Upper lobe of left lung (tissue), 6 donors: ENCODE measurements at places on chromosomes 16 and 17.

DNA sequence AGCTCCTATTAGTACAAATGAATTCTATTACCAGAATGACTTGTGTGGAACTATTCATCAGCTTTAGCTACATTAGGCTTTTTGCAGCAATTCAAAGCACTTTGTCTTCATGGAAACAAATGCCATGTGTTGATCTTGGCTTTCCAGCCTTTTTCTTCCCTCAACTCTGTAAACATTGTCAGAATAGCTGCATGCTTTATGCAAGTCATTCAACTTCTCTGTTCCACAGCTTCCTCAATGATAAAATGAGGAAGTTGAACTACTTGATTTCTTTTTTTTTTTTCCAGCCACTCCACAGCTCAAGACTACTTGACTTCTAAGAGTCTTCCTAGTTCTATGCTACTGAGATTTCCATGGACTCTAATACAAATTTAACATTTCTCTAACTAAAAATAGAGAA, 41.1 kb downstream of the KIAA0753 start:
- no peak for DNase-seq

DNA sequence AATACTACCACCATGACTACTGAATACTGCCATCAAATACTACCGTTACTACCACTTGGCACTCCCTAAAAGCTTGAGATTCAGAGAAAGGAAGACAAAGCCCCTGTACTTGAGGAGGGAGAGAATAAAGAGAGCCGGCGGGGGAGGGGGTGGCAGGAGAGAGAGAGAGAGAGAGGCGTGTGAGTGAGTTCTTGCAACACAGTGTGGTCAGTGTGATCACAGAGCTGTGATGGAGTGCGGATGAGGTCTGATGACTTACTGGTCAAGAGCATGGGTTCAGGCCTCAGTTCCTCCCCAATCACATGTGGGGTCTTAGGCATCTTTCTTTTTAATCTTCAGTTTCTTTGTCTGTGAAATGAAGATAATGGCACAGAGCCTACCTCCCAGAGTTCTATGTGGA, 19.2 kb downstream of the PRKCB start:
- peak; percentile 75 for DNase-seq

DNA sequence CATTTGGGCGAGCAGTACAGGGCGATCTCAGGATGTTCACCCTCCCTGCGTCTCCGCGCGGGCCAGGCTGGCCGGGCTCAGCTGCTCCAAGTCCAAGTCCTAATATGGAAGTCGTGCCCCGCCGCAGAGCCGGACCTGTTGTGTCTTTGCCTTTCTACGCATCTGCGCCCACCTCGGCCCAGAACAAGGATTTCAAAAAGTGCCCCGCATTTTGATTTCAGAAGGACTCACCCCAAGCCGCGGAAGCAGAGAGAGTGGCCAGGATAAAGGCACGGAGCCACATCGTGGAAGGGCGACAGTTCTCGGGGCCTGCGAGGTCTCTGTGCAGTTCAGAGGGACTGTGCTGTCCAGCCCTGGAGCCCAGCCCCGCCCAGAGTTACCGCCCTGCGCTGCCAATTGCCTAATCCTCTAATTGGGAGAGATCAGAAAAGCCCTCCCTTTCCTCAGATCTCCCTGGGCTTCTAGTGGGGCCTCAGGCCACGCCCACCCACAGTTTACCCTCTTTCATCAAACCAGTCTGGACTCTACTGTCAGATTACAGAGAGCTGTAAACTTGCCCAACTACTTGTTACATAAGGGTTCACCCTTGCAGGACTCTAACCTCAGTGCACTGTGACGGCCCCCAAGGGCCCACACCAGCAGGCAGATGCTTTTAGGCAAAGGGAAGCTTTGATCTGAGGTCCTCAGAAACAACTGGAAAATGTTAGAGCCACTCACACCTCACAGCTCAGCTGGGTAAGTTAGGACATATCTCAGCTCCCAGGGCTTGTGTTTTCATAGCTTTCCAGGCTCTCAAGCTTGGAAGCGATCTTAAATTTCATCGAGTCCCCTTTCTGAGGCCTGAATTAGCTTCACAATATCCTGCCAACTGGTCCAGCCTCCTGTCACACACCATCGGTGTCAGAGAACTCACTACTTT, at the start of gene CES1:
CES1 (minus strand) TSS at position 324 of the 919 bp plus-strand sequence; CDS start at position 283, 41 bp downstream.
- DNase-seq = peak; percentile 90

DNA sequence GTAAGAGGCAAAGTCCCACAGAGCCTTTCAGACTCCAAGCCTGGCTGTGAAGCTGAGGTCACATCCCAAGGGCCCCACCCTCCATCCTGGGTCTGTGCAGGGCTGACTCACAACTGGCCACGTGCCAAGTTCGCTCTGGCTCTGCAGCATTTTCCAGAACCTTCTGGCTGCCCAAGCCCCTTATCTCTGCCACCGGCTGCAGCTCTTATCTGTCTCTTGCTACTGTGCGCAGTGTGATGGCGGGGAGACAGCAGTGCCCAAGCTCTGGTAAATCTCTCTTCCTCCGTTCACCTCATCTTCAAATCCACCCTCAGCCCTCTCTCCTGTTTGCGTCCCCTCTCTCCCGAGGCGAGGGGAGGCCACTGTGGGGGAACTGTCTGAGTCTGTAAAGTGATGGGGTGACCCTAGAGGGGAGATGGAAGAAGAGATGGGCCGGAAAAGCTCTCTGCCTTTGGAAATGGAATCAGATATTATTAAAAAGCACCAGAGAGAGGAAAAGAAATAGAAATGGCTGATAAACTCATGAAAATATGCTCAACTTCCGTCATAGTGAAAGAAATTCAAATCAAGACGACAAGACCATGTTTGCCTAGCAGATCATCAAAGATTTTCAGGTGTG, 162.7 kb upstream of the CDC42EP4 start:
- DNase-seq = no peak

GRCh38 chr17:1967213-1967612, 57.9 kb downstream of the RTN4RL1 start:
- DNase-seq = no peak

DNA sequence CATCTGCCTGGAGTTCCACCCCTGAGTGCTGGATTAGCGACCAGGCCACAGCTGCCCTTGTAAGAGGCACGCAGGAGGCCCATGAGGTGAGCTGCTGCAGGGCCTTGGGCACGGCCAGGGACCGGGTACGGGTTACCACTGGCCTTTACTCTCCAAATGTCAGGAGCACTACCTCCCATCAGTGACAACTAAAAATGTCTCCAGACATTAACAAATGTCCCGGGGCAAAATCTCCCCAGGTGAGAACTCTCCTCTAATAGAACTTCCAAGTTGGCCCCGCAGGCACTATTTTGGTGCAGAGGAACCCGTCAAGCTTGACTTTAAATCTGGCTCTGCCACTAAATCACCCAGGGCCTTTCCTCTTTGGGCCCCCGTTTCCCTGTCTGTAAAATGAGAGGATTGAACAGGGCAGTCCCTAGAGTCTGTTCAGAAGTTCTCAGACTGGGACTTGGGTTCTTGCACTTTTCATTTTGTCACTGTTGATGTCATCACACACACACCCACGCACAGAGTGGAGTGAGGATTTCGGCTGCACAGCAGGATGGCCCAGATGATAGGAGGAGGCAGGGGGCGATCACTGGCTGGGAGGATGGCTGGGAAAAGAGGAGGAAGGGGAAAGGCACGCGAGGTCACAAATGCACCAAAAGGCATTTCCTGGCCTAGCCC, 24.5 kb upstream of the MAPT start:
- DNase-seq = no peak

DNA sequence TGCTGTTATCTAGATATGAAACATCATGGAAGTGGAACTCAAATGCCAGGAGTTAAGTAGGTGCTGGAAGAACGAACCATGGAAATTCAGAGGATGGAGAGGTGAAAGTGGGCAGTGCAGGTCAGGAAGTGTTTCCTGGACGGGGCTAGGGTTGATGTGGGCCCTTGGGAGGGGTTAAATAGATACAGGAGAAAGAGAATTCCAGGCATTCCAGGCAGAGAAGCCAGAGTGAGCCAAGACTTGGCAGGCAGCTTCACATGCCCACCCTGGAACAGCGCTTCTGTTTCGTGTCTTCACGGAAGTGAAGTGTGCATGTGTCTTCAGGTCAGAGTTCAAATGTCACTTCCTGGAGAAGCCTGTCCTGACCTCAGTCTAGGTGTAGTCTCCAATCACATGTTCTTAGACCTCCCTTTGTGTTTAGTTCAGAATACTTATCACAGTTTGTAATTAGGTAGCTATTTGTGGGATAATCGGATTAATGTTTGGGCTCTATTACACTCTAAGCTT, 41.3 kb downstream of the GP2 start:
- no peak for DNase-seq

DNA sequence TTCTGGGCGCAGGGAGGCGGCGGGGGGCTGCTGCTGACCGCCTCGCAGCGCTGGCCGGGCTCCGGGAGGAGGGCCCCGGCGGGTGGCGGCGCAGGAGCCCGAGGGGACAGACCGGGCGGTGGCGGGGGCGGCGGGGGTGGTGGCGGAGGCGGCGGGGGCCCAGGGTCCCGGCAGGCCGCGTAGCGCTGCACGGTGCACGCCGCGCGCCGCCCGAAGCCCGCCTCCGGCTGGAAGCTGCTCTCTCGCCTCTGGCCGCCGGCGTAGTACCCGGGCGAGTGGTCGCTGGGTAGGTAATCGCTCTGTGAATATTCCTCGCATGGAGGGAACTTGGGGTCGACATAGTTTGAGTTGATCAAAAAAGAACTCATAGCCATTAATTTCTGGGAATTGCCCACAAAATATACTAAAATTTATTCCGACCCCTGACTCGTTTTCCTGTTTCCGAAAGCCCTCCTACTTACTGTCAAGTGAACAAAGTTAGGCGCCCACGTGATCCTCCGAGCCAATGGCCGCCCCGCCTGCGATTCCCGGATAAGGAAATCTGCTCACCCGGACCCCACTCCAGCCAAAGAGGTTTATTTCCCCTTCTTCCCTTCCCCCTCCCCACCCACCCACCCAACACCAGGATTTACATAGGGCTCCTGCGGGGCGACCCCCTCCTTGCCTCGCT, at the start of gene HOXB4:
HOXB4 (minus strand) TSS at position 405 of the 670 bp plus-strand sequence; CDS start at position 374, 31 bp downstream.
- peak; percentile 74 for DNase-seq

- no peak for DNase-seq
Observed at GRCh38 chr17:64024781-64025731, 4.6 kb upstream of the ICAM2 start.

- no peak for DNase-seq
Observed at GRCh38 chr17:75130632-75131277, 787 bp downstream of the NT5C start.

- no peak for DNase-seq
Observed at GRCh38 chr16:83814659-83814985, 6.8 kb downstream of the HSBP1 start.

GRCh38 chr17:12850996-12851395, 61.7 kb downstream of the ARHGAP44 start:
- DNase-seq = peak; percentile 17

DNA sequence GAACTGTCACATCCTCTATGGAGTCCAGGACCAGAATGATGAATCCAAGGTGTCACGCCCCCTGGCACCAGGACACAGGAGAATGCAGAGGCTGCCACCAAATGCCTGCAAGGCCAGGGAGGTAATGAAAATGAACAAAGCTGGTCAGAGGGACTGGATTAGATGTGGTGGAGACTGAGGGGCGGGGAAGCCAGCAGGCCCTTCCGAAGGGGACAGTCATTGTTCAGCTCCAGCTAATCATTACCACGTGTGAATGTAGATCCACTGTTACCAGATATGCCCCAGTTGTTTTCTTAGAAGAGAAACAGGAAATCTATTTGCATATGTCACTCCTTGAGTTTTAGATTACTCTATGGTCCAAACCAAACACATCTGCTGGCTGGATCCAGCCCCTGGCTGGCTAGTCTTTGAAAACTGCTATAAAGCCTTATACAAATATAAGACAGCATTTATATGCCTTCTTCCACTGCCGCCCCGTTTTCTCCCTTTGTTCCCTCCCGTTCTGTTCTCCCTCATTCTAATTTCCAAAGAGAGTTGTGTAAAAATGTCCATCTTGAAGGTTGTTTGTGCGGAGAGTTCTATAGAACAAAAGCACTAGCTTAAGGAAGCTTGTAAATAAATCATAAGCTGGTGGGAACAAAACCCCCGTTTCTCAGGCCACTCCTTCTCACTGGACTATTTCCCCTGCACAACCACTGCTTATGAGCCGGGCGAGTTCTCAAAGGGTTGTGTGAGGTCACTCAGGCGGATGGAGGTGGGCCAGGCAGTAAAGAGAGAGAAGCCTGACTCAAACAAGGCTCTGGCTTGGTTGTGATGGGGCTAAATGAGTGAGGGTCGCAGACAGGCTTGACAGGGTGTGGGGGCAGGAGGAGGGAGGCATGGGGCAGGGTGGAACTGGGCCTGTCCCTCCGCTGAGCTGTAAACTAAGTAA, 14.2 kb downstream of the CRYM start:
- DNase-seq = no peak

DNA sequence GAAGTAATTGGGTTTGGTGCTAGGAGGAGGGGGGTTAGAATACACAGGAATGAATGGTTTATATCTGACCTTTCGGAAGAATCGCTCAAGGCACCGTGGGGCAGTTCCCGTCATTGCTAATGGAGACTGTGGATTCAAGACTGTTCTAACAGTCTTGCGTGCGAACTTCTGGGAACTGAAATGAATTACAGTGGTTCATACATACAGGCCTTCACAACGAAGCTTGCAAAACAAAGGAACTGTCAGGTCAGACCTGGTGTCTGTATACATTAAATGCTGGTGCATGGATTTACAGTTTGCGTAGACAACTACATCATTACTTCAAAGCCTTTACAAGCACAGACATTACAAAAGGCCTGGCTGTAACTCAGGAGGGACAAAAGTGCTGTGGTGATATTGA, 983.9 kb downstream of the CDH11 start:
- DNase-seq = no peak

GRCh38 chr17:54626146-54626703, 274.4 kb upstream of the TOM1L1 start:
- DNase-seq = no peak

DNA sequence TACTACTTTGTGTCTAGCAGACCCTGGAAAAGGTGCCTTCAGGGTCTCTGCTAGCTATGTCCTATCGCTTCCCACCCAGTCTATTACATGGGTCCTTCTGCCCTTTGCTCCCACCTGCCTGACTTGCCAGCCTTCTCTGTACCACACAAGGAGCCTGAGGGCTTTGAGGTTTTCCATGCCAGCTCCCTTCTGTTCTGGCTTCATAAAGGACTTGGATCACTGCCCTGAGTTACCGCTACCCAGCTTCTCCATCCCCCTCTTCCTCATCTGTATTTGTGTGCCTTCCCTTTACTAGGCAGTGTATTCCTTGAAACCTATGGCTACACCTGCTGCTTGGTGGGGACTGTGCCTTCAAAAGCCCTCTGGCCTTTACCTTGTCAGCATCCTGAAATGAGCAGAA, 19.6 kb upstream of the LLGL1 start:
- DNase-seq = no peak

- DNase-seq = peak; percentile 69
Observed at GRCh38 chr17:49180303-49180702, 30.1 kb downstream of the GNGT2 start.

GRCh38 chr17:61709567-61709966, 118.5 kb upstream of the NACA2 start:
- DNase-seq = no peak
